ENCODE measurements at places on chromosomes 2 and 18.

DNA sequence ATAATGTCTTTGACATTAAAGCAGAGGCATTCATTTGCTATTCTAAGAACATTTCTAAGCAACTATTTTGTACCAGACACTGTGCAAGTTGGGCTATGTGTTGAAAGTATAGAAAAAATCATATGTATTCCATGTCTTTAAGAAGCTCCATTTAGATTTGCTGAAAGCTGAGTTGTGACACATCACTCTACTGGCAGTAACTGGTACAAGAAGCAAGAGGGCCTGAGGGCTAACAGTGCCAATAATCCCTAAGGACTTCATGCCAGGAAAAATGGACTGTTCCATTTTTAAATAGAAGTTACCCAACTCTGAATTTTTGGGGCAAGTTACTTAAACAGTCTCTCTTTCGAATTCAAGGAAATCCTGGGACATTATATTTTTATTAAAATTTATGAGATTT is 178.7 kb downstream of the SRBD1 start:
- DNase-seq = no peak

DNA sequence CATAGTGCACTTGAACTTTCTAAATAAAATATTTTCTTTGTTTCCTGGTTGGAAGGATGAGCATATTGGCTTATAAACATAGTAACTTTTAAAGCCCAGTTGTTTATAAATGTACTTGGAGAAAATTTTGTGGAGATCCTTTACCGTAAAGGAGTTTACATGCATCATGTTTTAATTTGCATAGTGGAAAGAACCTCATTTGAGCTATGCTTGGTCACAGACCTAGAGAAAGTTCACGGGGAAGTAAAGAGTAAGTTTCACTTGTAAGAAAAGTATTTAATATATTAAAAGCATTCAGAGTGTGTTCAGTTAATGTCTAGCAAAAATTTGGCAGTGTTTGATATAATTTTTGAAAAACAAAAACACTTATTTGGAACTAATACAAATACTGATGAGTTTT is 45.3 kb downstream of the PIKFYVE start:
- DNase-seq = no peak

DNA sequence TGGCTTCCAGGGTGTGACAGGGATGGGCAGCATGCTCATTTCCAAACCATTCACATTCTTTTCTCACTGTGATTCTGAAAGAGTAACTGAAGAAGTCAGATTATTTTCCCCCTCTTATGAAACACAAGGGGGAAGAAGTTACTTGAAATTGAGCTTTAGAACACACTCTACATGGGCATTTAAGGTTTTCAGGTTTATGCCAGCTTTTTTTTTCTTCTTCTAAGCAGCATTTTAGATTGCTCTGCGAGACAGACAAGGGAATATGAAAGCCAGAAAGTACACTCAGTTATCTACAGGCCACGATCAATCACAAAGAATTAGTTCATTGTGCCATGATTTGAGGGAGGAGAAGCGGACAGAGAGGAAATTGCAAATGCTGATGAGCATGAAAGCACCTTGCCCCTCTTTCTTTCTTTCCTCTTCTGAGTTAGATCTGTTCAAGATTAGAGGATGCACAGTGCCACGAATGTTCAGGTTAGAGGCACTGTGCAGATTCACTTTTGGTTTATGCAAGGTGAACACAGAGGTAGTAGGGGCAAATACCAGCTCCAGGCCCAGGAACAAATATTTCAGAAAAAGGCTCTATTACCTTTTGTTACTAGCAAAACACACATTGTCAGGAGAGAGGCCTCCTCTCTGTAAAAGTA is 49.2 kb downstream of the CXCR4 start:
- no peak for DNase-seq

DNA sequence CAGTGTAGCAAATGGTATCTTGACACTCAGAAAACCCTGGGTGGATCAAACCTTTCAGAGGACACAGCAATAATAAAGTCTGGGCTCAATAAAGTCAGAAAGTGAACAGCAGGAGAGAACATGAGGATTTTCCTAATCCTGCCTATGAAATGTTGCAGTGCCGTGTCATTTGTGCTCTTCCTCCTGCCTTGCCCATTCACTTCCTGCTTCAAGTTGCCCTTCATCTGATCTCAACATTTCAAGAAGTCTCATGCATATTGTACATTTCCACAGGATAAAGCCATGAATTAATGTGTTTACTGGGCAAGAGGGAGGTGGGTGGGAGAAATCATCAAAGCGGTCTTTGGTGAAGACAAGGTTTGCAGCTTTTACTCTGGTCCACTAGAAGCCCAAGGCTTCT is 51.1 kb upstream of the STPG4 start:
- DNase-seq = no peak

- no peak for DNase-seq
Measured at GRCh38 chr2:220935789-220936321, 636.2 kb downstream of the EPHA4 start.

DNA sequence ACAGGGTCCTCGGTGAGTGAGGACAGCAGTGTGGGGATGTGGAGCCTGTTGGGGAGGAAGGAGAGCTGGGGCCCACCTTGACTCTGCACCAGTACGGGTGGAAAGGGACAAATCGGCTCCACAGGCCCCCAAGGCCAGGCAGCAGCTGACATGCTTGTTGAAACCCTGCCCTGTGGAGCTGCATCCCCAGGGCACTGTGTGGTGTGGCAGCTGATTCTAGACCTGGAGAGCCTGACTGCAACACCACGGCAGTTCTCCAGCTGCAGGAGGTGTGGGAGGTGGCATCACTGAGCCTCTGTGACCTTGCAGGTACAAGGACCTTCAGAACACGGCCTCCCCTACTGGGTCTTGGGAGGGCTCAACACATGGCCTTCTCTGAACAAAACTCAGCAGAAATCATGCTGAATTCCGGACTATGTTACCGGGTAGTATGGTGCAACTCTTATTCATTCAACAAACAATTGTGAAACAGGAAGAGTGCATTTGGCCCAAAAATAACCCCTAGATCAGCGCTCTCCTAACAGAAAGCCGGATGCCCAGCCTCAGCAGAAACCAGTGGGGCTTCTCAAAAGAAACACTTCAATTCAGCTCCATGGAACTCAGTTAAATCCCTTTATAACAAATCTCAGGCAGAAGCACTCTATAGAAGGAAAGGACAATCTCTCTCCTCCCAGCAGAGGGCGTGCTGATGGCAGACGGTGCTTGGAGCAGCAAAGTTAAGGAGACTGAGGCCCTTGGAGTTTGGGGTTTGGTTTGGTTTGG is 104.4 kb upstream of the SALL3 start:
- DNase-seq = peak; percentile 12

GRCh38 chr2:240588006-240588655 is 1.6 kb downstream of the CAPN10 start:
- DNase-seq = no peak

- no peak for DNase-seq
Measured at GRCh38 chr2:95700519-95700918, 108.7 kb downstream of the TRIM43 start.

GRCh38 chr2:61181382-61182058 is 19.5 kb downstream of the C2orf74 start:
- no peak for DNase-seq

DNA sequence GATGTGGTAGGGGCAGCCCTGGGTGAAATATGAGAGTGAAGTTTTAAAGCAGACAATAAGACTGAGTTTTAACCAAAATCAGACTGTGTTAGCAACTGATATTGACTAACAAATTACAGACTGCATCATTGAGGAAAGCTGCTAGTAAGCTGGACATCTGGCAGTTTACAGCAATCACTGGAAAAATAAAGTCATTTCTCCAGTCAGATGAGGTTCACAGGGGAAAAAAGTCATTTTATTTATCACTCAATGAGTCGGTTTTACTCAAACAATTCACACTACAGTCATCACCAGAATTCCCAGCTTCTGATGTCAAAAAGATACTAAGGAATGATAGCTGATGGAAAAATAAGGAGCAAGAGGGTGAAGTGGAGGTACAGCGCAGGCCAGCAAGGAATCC is 10.5 kb upstream of the TMEM177 start:
- no peak for DNase-seq

DNA sequence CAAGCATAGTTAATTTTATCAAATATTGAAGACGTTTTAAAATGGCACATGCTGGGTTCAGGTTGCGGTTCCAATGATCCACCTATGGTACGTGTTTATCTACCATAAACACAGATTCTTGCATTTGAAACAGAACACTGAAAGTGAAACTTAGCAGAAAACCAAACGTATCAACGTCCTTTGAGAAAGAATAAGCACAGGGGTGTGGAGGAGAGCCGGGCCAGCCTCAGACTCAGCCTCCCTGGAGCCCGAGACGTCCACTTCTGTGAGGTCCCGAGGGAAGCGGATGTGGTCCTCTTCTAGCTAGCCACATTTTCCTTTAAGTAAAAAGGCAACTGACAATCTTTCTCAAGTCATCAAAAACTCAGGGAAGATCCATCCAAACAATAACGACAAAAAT is 195.9 kb downstream of the RTP5 start:
- no peak for DNase-seq

- DNase-seq = no peak
Measured at GRCh38 chr2:160390544-160391455, 102.8 kb downstream of the RBMS1 start.

DNA sequence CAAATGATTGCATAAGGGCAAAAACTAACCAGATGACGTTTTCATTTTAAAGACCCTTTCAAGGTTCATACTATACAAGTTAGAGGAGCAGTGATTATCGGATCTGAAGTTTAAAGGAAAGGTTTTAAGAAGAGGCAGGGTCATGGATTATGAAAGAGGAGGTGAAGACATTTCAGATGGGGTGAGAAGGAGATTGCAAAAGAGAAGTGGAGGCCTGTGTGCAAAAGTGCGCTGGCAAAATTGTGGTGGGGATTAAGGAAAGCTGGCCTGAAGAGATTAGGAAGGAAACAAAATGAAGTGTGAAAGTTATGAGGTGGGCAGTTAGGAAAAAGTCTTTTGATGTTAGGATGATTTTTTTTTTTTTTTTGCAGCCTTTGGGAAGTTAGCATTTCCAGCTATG is 935.7 kb upstream of the FAM98A start:
- no peak for DNase-seq

- no peak for DNase-seq
Measured at GRCh38 chr2:102053096-102053495, 61.3 kb downstream of the IL1R2 start.

DNA sequence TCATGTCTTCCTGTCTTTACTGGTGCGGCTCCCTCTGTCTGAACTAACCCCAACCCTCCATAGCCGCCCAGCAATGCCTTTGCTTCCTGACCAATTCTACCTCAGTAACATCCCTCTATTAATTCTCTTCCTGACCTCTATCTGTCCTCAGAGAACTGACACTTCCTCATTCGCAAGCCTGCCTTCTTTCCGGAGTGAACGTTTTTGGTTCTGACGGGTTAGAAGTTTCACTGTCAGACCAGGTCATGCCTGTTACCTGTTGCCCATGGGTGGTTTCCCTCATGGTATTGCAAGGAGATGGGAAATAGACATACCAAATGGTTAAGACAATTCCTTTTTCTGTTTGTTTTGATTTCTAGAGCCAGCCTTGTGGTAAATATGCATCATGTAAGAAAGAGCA is 453.4 kb upstream of the SLC14A2 start:
- no peak for DNase-seq

DNA sequence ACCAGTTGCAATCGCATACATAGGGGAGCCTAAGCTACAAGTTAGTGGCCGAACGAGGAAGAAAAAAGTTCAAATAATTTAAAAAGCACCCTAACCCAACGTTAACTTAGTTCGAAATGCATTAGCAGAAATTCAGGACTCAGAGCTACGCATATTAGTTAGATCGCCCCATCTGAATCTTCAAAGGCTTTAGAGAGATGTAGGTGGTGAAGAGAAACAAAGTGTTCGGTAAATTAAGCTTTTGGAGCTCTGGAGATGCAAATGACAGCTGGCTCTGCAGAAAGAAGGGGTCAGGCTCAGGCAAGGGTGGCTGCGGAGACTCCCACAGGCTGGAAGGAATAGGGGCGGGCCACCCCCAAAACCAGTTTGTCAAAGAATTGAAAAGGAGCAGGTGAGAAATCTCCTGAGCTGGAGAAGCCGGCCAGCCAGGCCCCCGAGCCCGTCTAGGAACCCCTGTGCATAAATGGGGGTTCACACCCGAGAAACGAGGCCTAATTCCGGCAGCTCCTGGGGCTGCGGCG is 621 bp downstream of the TXNL1 start:
- DNase-seq = no peak

DNA sequence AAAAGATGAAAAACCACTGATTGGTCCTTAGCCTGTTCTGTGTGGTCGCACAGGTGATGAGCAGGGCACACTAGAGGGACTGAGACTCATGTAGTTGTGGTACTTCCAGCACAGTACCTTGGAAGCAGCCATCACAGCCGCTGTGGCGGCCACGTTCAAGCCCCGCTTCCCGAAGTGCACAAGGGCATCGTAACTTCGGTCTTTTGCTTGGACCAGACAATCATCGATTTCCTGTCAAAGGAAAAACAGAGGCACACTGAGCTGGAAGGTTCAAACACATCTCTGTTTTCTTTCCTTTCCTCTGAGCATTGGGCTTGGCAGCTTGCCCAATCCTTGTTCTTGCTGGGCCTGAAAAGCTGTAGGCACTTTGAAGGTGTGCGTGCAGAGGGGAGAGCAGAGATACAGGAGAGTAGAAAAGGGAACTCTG is 52.6 kb downstream of the MRPL35 start:
- no peak for DNase-seq

DNA sequence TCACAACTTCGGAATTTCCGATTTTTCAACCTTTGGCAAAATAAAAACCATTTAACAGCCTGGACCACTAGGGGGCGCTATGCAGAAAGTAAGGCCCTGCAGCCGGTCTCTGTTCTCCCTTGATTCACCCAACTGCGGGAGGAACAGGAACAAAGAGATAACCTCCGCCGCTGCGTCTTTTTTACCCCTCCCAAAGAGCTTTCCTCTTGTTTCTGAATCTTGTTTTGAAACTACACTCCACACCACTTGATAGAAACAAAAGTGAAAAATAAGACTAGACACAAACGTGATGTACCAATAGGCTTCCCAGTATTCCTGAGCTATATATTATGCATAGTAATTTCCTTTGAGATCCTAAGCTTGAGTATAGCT is 231.2 kb downstream of the MYO3B start:
- DNase-seq = peak; percentile 63

DNA sequence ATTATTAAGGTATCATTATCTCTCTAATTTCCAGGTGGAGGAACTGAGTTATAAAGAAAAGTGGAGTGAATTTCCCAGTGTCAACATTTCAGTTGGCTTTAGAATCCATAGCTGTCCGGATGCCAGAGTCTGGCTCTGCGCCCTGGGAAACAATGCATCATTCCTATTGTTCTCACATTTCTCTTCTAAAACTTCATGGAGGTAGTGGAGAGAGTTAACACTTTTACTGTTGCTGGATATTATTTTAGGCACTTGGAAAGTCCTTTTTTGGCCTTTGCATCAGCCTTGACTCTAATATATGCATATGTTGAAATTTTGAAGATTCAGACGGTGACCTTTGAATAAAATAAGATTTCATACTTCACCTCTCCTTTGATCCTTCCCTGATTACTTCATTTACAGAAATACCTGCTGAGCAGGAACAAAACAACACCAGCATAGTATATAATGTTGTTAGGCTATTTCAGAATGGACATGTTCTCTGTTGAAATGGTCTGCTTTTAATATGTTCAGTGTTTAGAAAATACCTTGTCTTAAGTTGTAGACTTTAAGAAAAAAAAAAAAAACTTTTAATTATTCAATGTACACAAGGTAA is 148.8 kb downstream of the EPHA4 start:
- no peak for DNase-seq

- no peak for DNase-seq
Measured at GRCh38 chr2:193943406-193943960, 1713.5 kb upstream of the SLC39A10 start.

Measured in CD4-positive, alpha-beta memory T cell (primary cell).